ENCODE measurements at places on chromosomes 1 and 21. TPM values are rescaled to one million over a fixed set of nuclear protein-coding genes. Genes with fewer than 3 reads are reported as not detected.
A peak's percentile ranks its signal among the peaks of the same experiment; 100 is the strongest.

Gene REG4
- not detected for polyA plus RNA-seq

Gene PTPRU
- polyA plus RNA-seq, result 17.0 TPM

Gene PRRX1
- polyA plus RNA-seq, result 3.4 TPM

Gene EFHD2
- polyA plus RNA-seq, result 26.9 TPM

Gene PIK3CD
- 4.9 TPM for polyA plus RNA-seq

Gene FAM78B
- polyA plus RNA-seq, result 0.81 TPM

Gene C1orf185
- not detected for polyA plus RNA-seq

Gene TSSK3
- 4.8 TPM for polyA plus RNA-seq

Gene RAB25
- 71.0 TPM for polyA plus RNA-seq

Gene PGLYRP3
- polyA plus RNA-seq, result not detected

Gene MROH9
- polyA plus RNA-seq, result 1.2 TPM

GRCh38 chr1:240816472-240816871 lies 204.5 kb upstream of the GREM2 start:
- no peak for DNase-seq

GRCh38 chr1:223486366-223486765 lies 93.2 kb downstream of the CCDC185 start:
- DNase-seq, result no peak

DNA sequence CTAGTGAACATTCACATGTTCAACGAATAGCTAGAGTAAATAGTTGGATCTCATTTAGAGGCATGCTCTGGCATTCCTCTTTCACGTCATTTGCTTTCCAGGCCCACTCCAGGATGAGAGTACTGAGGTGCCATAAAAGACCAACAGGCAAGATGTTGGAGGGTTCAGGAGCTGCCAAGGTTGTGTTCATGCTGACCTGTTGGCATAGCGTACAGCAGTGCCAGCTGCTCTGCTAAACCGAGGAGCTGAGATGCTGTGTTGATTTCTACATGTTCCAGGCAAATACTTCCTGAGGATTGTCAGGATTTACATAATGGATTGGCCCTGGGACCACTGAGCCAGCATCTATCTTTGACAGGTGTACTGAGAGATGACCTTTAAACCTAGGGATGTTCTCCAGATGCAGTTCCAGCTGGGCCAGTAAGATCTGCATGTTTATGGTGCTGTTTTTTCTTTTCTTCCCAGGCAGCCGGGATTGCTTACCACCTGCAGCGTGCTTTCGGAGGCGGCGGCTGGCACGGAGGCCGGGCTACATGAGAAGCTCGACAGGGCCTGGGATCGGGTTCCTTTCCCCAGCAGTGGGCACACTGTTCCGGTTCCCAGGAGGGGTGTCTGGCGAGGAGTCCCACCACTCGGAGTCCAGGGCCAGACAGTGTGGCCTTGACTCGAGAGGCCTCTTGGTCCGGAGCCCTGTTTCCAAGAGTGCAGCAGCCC lies 66.9 kb downstream of the DISC1 start:
- no peak for DNase-seq

DNA sequence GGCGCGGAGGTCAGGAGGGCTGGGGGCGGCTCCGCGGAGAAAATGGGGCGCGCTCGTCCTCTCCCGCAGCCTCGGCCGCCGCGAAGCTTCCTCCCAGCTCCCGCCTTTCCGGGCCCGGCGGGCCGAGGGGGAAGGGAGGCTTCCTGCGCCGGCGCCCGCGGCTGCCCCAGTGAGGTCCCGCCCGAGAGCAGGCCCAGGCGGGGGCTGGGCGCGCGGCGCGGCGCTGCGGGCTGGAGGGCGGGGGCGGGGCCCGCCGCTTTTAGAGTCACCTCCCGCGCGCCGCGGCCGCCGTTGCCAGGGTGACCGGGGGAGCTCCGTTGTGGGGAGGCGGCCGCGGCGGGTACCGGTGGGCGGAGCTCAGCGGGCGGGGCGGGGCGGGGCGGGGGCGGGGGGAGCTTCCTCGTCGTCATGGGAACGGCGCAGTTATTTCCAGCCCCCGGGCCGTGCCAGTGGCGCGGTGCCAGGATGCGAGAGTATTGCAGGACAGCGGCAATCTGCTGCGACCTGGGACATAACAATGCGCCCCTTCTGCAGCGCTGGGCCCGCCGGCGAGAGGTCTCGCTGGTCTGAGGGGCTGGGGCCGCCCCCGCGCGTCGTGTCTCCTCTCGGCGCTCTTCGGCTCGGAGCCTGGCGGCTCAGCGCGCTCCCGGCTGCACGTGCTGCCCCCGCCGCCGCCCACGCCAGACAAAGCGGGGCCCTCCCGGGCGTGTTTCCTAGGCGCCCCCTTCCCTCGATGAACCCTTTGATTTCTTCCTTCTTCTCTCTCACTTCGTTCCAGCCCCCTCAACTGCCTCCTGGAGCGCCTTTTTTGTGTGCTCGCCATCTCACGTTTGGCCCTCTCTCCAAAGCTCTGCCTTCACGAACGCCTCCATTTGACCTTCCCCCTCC lies 16.9 kb downstream of the IER5 start:
- peak; percentile 92 for DNase-seq

- DNase-seq, result no peak
These were observed 34.6 kb downstream of the STXBP3 start for GRCh38 chr1:108780937-108781574.

DNA sequence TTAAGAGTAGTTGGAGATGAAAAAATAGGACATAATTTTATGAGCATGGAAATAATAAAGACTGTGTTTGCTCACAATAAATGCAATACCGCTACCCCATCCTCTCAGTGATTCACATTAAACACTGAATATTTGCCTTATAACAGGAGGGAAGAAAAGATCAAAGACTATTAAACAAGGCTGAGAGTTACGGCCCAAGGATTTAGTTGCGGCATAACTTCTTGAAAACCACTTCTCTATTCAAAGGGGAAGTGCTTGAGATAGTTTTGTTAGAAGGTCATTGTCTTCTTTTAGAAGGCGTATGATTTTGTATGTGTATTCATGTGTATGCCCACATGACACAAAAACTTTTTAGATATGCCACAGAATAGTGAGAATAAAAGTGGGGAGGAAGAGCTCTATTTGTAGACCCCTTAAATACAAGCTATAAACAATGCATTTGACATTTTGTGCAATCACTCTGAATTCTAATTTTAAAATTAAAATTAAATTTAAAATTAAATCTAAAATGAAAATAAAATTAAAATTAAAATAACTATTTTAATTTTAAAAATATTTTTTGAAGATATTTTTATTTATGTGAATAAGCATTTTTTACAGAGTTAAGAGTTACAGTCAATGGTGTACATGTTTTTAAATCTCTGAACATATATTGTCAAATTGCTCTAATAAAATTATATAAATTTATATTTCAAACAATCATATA lies 986.6 kb upstream of the ADAMTS5 start:
- DNase-seq, result peak; percentile 31

DNA sequence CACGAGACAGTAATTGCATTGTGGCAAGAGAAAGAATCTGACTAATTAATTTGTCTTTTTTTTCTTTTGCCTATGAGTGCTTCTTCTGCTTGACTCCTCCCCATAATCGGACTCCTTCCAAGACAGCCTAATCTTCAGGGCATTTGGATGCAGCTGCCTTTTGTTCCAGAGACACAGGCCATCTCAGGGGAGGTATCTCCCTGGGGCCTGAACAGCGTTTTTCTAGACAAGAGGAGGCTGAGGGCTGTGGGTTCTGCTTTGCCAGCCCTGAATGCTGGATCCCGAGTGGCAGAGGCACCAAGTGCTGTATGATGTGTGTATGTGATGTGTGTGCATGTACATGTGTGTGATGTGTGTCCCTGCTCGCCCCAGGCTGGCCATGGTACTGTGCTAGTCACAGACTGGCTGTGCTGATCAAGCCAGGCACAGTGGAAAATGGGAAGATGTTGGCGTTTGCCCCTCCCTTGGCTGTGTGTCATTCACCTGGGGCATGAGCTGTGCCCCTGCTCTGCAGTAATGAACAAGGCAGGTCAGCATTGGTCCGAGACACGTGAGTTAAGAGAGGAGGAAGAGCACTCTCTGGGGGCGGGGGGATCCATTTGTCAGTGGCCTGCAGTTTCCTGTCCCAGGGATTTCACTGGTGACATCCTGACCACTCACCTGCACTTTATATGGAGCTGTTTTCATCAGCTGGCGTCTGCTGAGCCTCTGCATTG lies 77.2 kb downstream of the ADARB1 start:
- no peak for DNase-seq

- DNase-seq, result no peak
These were observed 486 bp downstream of the NIPAL3 start for GRCh38 chr1:24415910-24416665.

DNA sequence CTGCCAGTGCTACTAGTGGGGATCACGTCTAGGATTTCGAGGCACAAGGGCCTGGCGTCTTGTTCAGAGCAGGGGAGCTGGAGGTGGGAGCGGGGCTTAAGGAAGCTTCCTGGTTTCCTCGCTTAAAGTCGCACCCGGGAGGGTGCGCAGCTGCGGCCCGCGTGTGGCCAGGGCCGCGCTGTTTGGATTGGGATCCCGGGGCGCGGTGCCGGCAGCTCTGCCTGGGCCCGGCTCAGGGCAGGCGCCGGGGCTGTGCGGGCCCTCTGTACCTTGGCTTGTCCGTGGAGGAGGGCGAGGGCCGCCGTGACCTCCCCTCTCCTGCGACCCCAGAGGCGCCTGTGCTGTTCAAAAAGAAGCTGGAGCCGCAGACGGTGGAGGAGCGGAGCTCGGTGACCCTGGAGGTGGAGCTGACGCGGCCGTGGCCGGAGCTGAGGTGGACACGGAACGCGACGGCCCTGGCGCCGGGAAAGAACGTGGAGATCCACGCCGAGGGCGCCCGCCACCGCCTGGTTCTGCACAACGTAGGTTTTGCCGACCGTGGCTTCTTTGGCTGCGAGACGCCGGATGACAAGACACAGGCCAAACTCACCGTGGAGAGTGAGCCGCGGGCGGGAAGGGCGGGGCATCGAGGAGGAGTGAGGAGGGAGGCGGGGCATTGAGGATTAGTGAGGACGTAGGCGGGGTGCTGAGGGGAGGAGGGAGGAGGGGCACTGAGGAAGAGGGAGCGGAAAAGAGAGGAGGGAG lies 67.8 kb downstream of the OBSCN start:
- peak; percentile 84 for DNase-seq

GRCh38 chr1:196409586-196409985 lies 198.7 kb downstream of the KCNT2 start:
- DNase-seq, result no peak

DNA sequence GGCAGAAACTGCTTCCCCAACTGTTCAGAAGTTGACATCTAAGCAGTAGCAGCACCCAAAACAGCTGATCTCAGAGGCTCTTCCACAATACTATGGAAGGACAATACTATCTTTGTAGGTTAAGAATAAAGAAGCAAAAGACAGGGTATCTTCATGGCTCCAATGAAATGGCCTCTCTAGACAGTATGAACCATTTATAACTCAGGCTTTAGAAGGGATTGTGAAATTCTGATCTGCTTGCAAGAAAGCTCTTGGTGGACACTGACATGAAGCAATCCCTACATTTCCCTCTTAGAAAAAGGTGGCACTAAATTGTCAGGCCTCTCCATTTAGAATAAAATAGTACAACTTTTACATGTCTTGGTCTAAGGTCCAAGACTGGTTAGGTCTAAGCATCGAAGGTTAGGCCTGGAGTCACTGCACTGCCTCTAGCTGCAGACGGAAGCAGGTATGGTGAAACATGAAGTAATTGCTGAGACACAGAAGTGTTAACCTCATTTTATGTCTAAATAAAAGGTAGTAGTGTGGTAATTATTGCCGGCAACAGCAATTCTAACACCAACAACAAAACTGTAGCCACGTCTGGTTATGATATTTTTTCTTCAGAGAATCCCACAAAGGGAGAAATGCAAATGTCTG lies 50.6 kb upstream of the HP1BP3 start:
- no peak for DNase-seq

- DNase-seq, result no peak
These were observed 13.2 kb upstream of the PRXL2B start for GRCh38 chr1:2573250-2573920.

DNA sequence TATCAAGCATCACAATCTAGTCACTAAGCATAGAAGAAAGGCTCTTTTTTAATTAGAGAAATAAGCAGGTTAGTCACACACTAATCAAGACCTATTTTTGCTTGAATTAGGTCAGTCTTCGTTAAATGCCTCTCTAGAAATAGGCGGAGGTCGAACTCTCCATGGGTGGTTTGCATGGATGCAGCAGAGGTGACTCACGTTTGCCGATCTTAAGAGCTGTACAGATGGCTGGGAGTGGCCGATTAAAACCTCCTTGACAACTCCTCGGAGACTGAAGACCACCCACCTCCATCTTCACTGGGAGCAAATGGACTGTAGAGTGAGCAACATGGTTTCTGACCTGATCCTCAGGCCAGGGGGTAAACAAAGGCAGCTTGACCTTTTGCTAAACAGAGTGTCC lies 249.3 kb downstream of the ZNF648 start:
- DNase-seq, result no peak

DNA sequence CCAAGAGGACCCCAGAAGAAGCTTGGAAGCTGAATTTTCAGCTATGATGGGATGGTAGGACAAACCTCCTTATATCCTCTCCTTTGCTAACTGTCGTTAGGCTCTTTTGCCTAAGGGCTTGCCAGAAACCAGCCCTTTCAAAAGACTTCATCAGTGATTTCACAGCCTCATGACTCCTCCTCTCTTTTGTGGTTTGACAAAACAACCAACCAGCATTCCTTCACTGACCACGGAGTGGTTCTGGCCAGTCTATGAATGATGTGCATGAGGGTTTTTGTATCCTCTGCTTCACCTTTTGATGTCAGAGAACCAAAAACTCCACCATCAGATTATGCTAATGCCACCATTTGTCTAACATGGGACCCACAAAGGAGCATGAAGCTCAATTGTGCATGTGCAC lies 116.9 kb upstream of the COA6 start:
- no peak for DNase-seq

DNA sequence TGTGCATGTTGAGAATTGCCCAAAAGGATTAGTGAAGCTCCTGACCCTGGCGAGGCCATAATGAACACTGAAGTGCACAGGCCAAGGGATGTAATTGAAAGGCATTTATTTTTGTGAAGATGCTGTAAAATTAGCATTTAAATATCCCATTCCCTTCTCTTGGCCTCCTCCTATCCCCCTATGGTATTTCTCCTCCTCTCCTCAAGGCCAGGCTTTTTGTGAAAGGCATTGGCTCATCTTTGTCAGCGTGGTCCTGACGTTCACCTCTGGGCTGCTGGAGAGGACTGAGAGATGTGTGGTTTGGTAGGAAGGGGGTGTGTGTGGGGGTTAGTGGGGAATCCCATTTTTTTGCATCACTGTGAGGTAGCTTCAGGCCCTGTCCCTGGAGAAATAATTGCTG lies 81.5 kb upstream of the CD1D start:
- no peak for DNase-seq

GRCh38 chr1:247469141-247469535 lies 11.2 kb upstream of the OR2B11 start:
- DNase-seq, result no peak

GRCh38 chr1:30867537-30867936 lies 41.0 kb downstream of the SDC3 start:
- DNase-seq, result no peak

- no peak for DNase-seq
These were observed 134.4 kb downstream of the OMA1 start for GRCh38 chr1:58412071-58412580.

- DNase-seq, result no peak
These were observed 164.7 kb upstream of the RGS18 start for GRCh38 chr1:191993549-191993948.

Data from right lung (tissue), 10 donors.